Stimulated activated CD4-positive, alpha-beta T cell treated with anti-CD3 and anti-CD28 coated beads, Interleukin-1b, Interleukin-23, amount 100 ng/mL, for 1 hour (primary cell): ENCODE measurements at places on chromosomes 6 and 20.

DNA sequence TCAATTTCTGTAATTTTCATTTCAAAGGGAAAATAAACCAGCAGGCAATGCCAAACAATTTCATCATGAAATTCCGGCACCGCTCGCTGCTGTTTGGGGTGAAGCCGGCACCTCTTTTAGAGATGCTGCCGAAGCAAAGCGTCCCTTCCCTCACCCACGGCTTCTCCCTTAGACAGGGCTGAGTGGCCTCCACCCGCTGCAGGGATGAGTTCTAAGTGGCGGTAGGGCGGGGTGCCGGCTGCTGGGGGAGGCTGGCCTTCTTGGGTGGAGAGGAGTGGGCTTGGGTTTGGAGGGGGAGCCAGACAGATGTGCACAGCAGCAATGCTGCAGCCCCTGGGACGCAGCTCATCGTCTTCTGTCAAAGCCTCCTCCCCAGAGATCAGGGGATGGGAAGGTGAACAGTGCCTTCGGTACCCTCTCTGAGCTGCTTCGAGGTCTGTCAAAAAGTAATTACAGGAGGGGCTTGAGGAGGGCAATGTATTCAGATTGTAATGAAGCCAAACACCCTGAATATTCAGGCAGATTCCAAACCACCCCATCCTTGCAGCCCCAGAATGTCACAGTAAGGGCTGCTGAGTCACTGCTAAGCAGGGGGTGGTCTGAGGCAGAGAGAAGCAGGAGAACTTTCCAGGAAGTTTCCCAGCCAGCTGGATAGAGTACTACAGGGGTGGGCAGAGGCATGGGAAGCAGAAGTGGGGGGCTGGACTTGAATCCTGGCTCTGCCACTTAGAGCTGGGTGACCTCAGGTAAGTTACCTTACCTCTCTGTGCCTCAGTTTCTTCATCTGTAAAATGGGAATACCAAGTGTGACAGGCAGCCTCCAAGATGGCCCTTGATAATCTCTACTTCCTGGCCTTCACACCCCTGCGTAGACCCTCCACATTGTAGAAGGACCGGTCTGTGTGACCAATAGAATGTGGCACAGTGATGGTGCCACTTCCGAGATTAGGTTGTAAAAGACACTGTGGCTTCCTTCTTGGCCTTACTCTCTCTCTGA lies 96.6 kb downstream of the SULF2 start:
- DNase-seq: no peak

- DNase-seq: no peak
Measured at GRCh38 chr6:125747589-125748405, 1.6 kb upstream of the HEY2 start.

- no peak for DNase-seq
Measured at GRCh38 chr6:70411542-70412251, 1.6 kb upstream of the FAM135A start.

DNA sequence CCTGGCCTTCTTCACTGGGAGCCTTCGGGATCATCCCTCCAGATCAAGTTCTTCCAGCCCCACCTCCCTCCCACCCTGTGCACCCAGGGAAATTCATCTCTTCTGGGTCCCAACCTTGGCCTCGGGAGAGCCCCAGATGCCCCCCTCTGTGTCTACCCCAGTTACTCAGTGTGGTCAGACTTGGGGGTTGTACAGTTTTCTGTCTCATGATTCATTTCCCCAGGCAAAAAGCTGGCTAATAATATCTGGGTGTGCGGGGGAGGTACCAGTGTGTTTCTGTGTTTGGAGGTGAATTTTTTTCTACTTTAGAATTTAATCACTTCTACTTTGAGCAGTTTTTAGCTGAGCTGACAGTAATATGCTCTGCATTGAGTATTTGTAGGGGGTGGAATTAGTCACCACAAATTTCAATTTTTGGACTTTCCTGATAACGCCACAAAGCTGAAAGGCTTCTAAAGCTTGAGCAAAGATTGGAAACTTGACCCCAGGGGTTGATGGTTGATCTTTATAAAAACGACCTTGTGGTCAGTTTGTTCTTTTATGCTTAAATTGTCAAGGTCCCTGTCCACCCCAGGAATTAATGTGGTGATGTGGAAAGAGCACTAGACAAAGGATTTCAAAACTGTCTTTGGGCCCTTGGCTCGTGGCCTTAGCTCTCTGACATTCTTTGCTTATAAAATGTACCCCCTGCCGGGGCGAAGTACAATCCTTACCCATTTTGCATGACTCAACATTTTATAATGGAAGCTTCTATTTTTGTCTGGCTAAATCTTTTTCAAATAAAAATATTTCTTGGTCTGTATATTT lies 284.7 kb upstream of the TAB2 start:
- DNase-seq: no peak

GRCh38 chr6:143619824-143620401 lies 57.9 kb upstream of the PHACTR2 start:
- DNase-seq: no peak

DNA sequence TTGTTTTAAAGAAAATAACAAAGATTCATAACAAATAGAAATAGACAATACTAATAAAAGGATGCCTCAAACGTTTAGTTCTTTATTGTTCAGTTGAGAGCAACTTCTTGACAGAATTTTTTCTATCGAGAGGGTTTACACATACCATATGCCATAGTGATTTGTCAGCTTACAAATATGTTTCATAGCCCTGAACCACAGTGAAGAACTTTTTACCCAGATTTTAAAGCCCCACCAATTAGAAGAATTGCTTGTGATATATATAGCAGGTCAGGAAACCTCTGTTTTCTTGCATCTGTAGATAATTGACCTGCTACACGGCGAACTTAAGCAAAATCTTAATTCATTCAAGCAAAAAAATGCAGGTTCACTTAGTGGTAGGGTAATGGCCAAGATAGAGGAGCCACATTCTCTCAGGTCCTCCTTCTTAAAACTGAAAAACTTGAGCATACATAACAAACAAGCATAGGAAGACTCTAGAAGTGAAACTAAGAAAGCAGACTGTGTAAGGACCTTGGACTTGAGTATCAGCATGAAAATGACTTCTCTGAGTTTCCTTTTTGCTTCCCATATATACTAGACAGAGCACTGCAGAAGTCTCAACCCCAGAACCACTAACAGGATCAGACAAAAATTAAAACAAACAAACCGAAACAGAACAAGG lies 39.5 kb downstream of the CRISP1 start:
- DNase-seq: no peak

DNA sequence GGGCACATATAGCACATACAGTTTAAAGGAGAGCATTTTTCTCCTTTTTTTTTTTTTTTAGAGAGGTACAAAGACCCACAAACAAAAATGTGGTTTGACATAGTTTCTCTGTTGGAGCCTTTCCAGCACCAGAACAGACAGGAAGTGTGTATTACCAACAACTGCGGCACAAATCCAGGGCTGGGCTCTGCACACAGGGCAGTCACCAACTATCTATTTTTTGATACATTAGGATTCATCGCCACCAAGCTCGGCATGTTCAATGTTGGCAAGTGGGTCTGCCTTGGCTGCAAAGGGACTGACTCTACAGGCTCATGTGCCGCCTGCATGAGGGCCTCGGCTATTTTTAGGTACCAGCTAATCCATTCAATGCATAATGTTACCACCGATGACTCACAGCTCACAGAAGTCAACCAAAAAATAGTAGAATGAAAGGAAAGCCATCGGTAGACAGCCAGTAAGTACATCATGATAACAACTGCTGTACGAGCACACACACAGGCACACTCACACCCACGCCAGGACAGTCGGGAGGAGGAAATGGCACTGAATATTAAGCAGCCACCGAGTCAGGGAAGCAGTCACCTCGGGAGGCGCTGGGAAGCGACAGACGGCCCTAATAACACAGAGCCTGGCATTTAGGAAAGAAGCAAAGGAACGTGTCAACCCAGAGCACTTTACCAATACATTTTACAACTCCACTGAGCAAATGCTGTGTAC lies 81.6 kb downstream of the GMPR start:
- peak; percentile 27 for DNase-seq

- no peak for DNase-seq
Measured at GRCh38 chr20:51431321-51431720, 111.2 kb downstream of the NFATC2 start.

DNA sequence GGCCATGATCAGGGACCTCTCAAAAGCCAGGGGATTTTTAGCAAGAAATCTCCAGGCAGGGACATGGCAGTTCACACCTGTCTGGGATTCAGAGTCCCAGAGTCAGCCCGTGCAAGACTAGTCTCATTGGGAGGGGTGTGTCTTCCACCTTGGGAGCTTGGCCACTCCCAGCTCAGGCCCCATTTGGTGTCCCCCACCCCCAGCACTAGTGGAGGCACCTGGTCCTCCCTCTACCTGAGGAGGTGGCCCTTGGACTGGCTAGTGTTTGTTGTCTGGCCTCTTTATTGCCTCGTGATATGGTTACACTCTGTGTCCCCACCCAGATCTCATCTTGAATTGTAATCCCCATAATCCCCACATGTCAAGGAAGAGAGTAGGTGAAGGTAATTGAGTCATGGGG lies 140.8 kb upstream of the PHACTR3 start:
- DNase-seq: no peak

GRCh38 chr6:107712665-107713551 lies 111.2 kb downstream of the SCML4 start:
- DNase-seq: no peak

- DNase-seq: no peak
Measured at GRCh38 chr6:136975089-136975715, 53.1 kb downstream of the SLC35D3 start.

DNA sequence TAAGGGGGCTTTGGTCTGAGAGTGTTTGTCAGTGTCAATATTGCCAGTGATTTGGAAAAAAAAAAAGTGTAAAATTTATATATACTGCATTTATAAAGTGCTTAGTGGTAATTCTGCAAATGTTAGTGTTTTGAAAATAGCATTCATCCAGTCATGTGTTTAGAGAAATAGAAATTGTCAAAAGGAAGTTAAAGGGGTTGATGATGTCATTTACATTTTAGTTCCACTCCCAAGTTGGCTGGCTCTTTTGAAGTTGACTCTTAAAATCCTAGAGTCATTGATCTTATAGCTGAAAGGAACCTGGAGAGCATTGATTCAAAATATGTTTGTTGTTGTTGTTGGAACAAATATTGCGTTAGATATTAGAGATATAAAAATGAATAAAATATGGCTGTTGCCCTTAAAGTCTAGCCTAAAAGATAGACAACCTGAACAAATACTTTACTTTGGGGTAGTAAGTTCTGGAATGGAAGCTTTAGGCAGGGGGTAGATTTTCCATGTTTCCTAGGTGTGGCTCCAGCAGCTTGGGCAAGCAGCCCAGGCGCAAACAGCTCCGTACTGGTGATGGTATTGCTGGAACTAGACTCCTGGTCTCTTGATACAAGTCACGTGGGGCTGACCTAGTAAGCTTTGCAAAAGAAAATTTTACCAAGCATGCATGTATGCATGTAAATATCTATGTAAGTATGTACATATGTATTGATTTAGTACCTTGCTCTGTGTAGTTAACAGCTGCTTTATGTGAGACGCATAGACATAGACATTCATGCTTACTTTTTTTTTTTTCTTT lies 46.3 kb downstream of the HIVEP1 start:
- no peak for DNase-seq

DNA sequence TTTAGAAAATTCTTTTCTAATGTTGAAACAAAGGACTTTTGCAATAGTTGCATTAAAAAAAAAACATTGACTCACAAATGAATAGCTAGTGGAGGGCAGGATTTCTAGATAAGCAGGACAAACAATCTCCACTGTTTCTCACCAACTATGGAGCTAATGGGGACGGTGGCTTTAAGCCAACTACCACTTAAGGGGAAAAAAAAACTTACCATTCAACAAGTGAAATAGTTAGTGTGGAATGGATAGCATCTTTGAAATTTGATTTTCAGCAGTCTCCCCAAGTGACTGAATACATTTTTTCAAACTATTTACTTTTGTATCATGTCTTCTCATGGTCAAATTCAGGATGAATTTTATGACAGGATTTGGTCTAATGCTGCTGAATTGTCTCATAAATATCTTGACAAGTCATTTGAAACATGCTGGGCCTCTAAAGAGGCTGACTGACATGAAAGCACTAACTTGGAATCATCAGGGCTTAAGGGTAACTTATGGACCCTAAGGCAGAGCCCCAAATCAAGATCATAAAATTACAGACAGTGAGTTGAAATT lies 100.5 kb downstream of the EYA4 start:
- DNase-seq: no peak

GRCh38 chr6:144181639-144182038 lies 31.3 kb downstream of the STX11 start:
- no peak for DNase-seq

- DNase-seq: no peak
Measured at GRCh38 chr6:142845624-142846458, 99.1 kb downstream of the HIVEP2 start.

DNA sequence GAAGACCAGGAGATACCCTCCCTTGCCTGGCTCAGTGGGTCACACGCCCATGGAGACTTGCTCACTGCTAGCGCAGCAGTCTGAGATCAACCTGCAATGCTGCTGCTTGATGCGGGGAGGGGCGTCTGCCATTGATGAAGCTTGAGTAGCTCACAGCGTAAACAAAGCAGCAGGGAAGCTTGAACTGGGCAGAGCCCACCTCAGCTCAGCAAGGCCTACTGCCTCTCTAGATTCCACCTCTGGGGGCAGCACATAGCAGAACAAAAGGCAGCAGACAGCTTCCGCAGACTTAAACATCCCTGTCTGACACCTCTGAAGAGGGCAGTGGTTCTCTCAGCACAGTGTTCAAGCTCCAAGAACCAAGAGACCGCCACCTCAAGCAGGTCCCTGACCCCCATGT lies 271.3 kb downstream of the ESR1 start:
- DNase-seq: no peak
